ENCODE measurements at places on chromosomes 4 and X.

DNA sequence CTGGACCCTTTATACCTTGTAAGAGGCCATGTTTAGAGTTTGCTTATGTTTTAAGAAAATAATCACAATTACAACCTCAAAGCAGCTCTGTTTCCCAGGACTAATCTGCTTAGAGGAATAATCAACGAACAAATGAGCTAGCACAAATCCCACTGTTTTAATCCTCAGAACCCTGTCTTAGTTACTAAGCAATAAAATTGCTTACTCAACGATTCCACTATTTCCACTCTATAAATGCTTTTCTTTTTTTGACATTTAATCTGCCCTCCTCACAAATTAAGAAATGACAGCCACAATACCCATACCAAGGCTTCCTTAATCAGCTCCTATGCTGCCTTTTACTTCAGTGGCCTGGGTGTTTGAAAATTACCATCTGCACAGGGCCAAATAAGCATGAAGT, 48.8 kb downstream of the FAM120C start:
- no peak for DNase-seq

- DNase-seq = no peak
These were observed 410.4 kb downstream of the SPOCK3 start for GRCh38 chr4:166823848-166824247.

GRCh38 chrX:64204701-64205440, 637 bp downstream of the AMER1 start:
- no peak for DNase-seq

DNA sequence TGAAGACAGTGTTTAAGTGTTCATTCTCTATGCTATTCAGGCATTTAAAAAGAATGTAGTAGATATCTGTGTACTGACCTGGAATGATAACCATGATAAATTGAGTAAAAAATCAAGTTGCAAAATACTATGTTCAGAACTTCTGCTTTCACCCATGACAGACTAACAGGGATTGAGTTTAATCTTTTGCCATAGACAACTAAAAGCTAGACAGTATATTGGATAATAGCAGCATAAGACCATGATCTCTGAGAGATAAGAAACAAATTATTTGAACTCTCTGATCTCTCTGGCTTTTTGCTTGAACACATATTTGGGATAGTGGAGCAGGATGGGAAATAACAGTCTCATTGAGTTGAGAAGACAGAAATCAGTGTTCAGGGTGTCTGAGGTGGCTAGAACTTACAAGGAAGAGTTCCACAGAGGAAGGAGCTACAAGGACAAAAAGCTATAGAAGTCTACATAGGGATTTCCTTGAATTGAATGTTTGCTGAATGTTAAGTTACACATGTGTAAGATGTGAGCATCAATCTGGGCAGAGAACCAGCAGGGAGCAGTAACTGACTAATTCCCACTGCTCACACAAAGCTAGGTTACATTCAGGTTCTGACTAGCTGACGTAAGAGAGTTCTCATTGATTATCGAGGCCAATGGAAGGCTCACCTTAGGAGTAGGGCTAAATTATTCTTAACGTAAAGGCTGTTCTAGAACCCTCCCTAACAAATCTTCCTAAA, 60.4 kb downstream of the SLC30A9 start:
- no peak for DNase-seq

DNA sequence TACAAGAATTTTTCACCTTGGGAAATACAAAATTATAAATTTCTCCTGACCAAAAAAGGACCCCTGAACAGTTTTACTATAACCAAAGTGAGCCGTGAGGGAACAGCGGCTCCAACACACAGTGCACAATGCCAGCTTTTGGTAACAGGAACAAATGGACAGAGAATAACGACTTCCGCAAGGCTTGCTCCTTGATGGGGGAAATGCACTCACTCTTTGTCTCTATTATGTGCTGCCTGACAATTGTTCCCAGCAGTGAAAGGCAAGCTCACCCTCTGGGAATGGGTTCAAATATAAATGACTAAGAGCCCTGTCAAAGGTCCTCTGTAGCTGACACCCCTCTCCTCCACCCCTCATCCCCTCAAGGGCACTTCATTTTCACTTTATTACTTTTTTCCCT, 325.8 kb upstream of the GALNT7 start:
- DNase-seq = no peak

DNA sequence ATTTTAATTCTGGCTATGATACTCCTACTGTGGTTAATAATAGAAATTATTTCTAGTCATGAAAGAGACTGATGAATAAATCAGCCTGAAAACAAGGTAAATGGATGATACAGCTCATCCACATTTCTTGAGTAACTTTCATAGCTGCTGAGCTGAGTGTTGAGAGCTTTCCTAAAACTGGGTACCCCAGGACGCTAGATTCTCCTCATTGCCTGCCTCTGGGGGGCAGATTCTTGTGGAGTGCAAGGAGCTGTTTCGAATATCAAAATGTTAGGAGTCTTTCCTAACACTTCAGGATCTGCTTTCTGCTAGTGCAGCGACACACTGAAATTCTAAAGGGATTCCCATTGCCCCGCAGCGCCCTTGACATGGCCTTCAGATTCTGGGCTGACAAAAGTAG, 2.1 kb downstream of the MND1 start:
- DNase-seq = no peak

- no peak for DNase-seq
These were observed 56.0 kb upstream of the ESX1 start for GRCh38 chrX:104310657-104311254.

DNA sequence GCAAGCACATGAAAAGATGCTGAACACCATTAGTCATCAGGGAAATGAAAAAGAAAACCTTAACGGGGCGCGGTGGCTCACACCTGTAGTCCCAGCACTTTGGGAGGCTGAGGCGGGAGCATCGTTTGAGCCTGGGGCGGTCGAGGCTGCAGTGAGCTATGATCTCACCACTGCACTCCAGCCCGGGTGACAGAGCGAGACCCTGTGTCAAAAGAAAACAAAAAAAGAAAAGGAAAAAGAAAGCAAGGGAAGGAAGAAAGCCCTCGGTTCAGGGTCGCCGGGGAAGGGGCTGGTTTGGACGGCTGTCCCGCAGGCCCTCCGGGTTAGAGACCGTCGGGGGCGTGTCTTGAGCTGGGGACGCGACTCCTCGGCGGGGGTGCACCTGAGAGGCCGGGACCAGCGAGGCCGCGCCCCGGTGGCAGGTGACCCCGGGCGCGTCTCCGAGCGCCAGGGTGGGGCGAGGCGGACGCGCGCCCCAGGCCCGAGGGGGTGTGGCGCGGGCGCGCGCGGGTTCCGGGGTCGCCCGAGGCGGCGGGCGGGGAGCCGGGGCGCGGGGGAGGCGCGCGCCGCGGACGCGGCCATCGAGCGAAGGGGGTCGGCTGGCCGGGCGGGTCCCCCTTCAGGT, 478 bp upstream of the PLXNA3 start:
- peak; percentile 14 for DNase-seq

DNA sequence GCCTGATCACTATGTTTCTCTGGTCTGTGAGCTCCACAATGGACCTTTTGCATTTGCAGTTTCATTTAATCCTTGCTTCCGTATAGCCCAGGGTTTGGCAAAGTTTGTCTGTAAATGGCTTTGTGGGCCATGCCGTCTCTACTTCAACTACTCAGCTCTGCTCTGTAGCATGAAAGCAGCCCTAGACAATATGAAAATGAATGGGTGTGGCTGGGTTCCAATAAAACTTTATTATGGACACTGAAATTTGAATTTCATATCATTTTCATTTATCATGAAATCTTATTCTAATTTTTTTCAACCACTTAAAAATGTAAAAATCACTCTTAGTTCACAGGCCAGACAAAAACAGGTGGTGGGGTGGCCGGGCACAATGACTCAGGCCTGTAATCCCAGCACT, 41.5 kb downstream of the ACE2 start:
- no peak for DNase-seq

DNA sequence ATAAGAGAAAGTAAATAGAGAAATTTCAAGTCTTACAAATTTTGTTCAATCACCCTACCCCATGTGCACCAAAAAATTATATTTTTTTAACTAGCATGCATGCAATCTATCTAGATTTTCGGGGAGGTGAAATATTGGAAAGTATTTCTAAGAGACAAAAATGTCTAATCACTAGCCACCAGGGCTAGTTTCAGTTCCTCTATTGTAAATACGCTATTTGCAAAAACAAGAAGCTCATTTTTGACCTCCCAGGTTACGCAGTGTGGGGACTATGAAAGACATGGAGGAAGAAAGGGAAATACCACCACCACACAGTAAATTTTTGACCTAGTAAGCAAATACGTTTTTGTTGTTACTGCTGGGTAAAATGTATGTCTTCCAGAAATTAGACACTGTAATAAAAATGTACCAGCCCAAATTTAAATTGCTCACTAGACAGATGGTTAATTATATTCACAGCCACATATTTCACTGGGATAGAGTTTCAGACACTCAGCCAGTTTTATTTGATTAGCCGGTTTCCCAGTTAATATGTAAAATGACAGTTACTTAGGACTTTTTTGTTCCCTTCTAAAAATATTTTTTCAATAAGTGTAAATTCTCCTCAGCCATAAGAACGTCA, 2.2 kb downstream of the NEXMIF start:
- DNase-seq = no peak

- no peak for DNase-seq
These were observed 30.2 kb downstream of the ASB5 start for GRCh38 chr4:176238826-176239225.

GRCh38 chr4:47667552-47667951, 170.3 kb downstream of the CORIN start:
- DNase-seq = no peak

DNA sequence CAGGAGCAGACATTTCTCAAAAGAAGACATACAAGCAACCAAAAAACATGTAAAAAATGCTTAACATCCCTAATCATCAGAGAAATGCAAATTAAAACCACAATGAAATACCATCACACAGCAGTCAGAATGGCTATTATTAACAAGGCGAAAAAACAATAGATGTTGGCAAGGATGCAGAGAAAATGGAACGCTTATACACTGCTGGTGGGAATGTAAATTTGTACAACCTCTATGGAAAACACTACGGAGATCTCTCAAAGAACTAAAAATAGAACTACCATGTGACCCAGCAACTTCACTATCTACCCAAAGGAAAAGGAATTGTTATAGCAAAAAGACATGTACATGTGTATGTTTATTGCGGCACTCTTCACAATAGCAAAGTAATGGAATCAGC, 71.5 kb downstream of the PPP4R3C start:
- no peak for DNase-seq

GRCh38 chr4:152278505-152279233, 257.2 kb downstream of the FBXW7 start:
- no peak for DNase-seq
